ENCODE measurements at places on chromosomes 2 and 18. TPM values are rescaled to one million over a fixed set of nuclear protein-coding genes. Genes with fewer than 3 reads are reported as not detected.

PCARE gene
- under 0.01 TPM for total RNA-seq

FBXO11 gene
- total RNA-seq, result 61.4 TPM

SPC25 gene
- total RNA-seq, result not detected

TMEM200C gene
- total RNA-seq, result 0.17 TPM

MBP gene
- total RNA-seq, result 3.6 TPM

GRCh38 chr2:145715601-145716000 lies 1195.7 kb upstream of the ZEB2 start:
- peak; percentile 44 for DNase-seq

DNA sequence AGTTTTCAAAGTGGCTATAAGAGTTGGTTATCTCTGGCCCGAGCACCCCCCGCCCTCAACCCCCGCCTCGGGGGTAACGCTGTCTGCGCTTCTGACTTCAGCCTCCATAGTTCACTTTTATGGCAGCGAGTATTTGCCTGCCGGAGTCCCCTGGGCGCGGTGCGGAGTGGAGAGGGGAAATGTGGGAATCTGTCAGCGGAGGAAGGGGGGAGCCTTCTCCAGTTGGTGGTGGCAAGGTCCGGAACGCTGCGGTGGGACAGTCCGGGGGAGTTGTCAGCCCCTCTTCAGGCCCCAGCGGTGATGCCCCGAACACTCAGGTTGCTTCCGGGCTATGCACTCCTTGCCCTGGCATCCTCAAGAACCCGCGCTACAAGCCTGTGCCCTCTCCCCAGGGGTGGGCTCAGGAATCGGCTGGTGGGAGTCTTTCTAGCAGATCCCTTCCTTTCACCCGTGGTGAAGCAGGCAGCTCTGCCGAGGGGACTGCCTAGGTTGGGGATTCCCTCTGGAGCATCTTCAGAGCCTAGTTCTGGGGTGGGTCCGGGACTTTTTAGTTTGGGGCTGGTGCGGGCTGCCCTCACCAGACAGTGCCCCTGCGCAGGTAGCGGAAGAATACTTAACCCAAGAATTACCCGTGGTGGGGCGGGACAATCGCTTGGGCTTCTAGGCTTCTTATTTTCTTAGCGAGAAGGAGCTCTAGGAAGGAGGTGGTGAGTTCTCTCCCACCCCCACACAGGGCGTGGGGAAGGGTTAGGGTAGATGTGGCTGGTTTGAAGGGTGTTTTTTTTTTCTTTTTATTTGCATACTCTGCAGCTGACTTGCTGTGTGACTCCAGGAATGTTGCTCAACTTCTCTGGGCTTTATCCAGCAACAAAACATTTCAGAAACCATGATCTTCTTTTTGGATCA lies 1.6 kb downstream of the ATOH8 start:
- DNase-seq, result no peak

DNA sequence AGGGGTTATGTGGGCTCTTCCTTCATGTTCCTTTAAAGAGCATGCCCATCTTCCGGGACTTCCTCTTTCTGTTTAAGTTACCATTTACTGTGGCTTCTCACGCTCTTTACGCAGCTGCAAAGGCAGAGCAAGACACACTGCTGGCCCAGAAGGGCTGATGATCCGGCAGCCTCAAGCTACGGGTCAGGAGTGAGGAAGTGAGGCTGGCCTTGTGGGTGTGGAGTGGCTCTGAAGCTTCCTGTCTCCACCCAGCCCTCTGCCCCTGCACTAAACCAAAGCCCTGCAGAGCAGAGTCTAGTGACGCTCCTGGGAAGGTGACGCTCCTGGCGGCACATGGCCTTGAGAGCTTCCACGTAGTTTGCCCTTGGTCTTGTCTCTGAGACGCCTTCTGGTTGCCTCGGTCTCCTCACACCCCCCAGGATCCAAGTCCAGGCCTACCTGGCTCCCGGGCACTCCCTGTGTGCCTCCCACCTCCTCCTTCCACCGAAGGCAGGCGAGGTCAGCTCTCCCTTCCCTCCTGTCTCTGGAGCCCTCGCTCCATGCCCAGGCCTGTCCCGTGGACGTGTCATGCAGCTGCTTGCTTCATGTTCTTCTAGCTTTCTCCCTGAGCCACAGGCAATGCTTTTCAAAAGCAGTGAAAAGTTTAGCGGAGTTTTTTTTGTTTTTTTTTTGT lies 50.3 kb downstream of the ARL4C start:
- no peak for DNase-seq

GRCh38 chr2:203582468-203582867 lies 47.4 kb upstream of the RAPH1 start:
- DNase-seq, result peak; percentile 78

GRCh38 chr2:134718023-134718816 lies 580 bp downstream of the TMEM163 start:
- DNase-seq, result peak; percentile 13

- DNase-seq, result no peak
These were observed 737.8 kb upstream of the HS6ST1 start for GRCh38 chr2:129056309-129056958.

- no peak for DNase-seq
These were observed 67.4 kb downstream of the BIN1 start for GRCh38 chr2:127039387-127040031.

DNA sequence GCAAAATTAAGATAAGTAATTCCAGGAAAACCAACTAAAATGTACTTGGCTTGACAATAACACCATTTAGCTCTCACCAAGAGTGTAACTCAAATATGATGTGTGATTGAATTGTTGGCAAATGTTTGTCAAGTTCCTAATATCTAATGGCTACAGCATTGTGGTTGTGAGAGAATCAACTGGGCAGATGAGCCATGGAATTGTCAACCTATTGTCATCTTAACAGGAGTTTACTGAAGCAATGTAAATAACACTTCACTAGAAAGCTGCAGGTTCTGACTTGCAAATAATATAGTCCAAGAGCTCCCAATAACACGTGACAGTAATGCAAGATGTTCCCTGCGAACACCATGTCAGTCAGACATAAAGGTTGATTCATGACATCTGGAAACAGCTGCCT lies 495.2 kb upstream of the MEIS1 start:
- no peak for DNase-seq

Measured in fibroblast of lung (primary cell).